ENCODE measurements at places on chromosomes 12 and 14.

DNA sequence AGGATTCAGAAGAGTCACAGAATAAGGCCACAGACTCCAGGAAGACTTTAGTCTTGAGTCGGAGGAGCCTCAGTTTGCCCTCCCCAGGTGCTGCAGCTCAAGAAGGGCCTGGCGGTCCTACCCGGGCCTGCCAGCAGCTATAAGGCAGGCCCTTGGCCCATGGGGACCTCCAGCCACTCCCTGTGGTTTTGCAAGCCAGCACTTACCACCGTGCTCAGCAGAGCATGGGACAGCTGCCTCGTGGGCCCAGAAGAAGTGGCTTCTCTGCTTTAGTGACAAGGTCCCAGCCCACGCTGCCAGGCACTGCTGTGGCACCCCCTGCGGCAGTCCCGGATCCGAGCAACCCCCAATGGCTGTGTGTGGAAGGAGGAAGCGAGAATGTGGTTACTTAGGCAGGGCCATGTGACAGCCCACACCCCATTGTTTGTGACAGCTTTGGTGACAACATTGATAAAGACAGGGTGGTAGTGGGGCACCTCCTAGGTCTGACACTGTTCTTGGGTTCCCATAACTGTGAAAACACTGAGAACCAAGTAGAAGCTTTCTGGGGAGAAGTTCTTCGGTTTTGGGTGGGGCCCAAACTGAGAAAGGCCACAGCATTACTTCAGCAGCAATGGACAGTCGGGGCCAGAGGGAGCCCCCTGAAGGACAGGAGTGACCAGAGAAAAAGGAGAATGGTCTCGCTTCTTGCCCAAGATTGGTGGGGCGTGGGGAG lies at the start of gene SELPLG:
Gene SELPLG (minus strand): TSS at position 361 of the 715 bp plus-strand sequence. CDS start 9,587 bp downstream, outside the sequence.
- peak; percentile 79 for DNase-seq

DNA sequence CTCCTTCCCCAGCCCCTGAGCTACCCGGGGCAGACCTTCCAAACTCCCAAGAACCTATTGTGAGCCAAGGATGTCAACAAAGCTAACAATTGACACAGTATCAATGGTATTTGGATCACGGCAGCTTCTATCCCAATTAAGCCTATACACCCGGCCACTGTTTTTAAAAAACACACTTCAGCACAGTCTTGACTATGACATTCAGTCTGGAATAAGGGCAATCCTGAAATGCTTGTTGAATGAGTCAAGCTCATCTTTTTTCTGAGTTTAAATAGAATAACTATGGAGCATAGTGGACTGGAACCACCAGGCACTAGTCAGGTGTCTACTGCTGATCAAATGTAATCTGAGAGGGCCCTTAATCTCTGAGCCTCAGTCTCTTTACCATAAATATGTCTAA lies 5.7 kb downstream of the DENND5B start:
- no peak for DNase-seq

DNA sequence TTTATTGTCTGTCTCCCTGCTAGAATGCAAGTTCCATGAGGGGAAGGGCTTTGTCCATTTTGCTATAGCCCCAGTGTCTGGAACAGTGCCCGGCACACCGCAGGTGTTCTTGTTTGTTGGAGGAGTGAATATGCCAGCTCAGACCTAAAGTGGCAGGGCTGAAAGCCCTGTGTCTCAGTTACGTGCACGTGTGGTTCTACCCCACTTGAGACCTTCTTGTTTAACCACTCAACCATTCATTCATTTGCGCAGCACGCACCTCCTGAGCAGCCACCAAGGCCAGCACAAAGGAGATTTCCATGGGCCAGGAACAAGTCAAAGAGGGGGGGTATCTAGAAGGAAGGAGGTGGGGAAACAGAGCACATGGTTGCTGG lies 338.0 kb upstream of the FKBP4 start:
- DNase-seq: no peak

DNA sequence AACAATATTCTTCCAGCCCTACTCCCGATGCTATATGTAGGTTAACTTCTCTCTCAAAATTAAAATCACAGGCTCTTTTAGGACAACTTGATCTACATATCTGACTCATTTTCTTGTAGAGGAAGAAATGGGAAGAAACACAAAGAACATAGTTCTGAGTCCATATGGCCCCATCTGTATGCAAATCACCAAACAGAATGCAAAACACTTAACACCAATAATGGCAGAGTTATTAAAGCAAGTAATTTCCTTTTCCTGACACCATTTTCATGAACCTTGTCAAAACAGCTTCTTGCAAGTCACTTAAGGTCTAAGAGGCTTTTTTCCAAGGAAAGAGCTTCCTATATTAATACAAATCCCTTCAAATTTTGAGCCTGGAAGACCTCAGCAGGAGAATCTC lies 300.4 kb upstream of the CLEC14A start:
- no peak for DNase-seq

GRCh38 chr14:92688434-92689375 lies 59.7 kb downstream of the LGMN start:
- no peak for DNase-seq

GRCh38 chr14:67986131-67986841 lies 166.7 kb downstream of the RAD51B start:
- DNase-seq: no peak

DNA sequence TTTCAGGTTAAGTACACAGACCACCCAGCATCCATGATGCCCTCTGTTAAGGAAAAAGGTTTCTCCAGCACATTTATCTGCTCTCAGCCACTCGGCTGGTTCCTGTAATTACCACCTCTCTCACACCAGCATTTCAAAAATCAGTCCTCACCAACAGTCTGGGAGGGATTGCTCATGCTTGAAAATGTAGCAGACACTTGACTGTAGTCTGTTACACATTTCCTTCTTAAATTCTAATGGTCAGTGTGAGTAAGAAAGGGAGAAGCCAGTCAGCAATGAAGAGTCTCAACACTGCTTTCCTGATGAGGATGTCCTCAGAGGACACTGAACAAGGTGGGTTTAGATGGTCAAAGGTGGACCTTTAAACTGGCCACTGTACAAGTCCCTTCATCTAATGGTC lies 6.0 kb downstream of the ZBTB39 start:
- no peak for DNase-seq

DNA sequence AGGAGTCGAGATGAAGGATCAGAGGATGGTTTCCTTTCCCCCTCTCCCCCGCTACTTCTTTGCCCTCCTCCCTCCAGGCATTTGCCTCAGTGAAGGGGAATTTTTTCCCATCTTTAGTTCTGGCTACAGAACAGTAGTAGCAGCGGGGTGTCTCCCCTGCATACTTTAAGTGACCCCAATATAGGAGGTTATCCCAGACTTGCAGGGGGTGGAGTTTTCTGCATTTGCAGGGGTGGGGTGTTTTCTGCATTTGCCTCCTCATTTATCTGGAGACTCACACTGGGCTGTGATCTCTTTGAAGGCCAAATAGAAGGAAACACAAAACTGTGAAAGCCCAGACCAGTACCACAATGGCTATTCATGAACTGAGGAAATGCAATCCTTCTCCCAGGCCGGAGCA lies 19.8 kb downstream of the PTPRB start:
- DNase-seq: no peak

GRCh38 chr14:85538636-85539035 lies 8.7 kb downstream of the FLRT2 start:
- no peak for DNase-seq

GRCh38 chr14:44616204-44616603 lies 109.1 kb upstream of the FSCB start:
- no peak for DNase-seq

- DNase-seq: no peak
These were observed 19.5 kb downstream of the ANO6 start for GRCh38 chr12:45235087-45236025.

DNA sequence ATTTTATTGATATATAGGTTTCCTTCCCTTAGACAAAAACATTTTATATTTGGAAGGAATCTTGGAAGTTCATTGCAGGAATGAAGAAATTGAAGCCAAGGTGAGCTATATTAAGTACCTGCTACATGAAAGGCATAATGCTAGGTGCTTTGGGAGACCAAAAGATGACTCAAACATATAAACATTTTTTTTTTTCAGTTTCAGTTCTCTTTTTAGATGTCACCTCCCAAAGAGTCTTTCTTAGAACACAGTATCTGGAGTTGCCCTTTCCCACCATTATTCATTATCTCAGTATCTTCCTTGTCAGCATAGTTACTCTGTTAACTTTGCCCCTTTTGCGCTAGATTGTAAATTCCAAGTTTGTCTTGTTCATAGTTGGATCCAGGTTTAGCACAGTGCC lies 1.1 kb downstream of the LIN52 start:
- DNase-seq: no peak

- peak; percentile 83 for DNase-seq
These were observed 68.2 kb upstream of the ETV6 start for GRCh38 chr12:11581179-11581755.

DNA sequence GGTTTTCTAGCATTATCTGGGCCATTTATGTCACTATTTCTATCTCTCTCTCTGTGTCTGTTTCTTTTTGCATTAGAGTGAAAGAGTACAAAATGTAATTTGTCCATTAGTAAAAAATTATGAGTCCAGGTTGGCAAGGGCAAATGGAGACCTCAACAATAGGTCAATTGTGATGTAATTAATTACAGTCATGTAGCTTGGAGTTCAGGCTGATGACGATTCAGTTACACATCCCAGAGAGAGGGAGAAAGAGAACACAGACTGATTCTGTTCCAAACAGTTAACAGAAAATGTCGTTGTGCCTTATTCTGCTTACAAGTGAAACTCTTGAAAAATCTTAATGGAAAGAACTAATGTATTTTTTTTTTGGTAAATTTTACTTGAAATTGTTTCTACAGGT lies 83.3 kb downstream of the ATXN7L3B start:
- no peak for DNase-seq

- no peak for DNase-seq
These were observed 158.2 kb downstream of the FOXN3 start for GRCh38 chr14:89258728-89259273.

- DNase-seq: no peak
These were observed 448.3 kb downstream of the PCNX1 start for GRCh38 chr14:71355324-71356201.

DNA sequence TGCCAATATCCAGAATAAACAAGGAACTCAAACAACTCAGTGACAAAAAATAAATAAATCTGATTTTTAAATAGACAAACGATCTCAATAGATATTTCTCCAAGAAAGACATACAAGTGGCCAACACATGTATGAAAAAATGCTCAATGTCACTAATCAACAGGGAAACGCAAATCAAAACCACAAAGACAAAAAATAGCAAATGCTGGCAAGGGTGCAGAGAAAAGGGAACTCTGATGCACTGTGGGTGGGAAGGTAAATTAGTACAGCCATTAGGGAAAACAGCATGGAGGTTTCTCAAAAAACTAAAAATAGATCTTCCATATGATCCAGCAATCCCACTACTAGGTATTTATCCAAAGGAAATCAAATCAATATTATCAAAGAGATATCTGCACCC lies 3.5 kb upstream of the EIF5 start:
- DNase-seq: no peak

- DNase-seq: no peak
These were observed 201.6 kb upstream of the TMEM260 start for GRCh38 chr14:56378046-56378445.

GRCh38 chr14:73237219-73237785 lies at the start of gene PAPLN:
TSS of gene PAPLN (plus strand) at chr14:73237506. CDS start at chr14:73239779, 2,273 bp downstream.
- no peak for DNase-seq

DNA sequence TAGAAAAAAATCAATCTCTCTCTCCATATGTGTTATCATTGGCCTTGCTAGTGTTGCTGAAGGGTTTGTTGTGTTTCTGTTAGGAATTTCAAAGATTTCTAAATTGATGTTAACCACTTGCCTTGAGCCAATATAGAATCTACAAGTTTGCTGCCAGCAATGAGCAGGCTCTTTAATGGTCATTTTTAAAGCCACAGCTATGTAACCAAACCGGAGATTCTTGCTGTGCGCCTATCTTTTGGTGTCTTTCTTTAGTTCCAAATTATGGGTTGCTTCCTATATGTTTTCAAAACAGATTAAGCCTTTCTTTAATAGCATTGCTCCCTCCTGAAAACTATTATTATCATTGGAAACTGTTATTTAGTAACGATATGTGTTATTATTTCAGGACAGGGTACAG lies 545.7 kb downstream of the DIO2 start:
- DNase-seq: no peak

GRCh38 chr12:116806845-116807440 lies 68.8 kb downstream of the RNFT2 start:
- no peak for DNase-seq

DNA sequence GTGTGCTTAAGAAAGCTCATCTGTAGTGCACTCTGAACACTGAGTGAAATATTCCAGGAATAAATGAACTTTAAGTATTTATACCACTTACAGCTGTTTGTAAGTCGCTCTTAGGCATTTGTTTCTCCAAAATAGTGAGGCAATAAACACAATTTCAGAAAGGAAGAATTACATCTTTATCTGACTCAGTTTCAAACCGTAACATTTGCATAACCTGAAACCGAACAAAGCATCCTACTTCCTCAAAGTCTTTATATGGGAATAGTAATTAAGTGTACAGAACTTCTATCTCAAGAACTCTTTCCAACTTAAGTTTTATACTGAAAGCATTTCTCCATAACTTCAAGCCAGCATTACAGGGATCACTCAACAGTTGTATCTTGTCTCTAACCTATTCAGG lies 58.4 kb downstream of the SOX5 start:
- no peak for DNase-seq

DNA sequence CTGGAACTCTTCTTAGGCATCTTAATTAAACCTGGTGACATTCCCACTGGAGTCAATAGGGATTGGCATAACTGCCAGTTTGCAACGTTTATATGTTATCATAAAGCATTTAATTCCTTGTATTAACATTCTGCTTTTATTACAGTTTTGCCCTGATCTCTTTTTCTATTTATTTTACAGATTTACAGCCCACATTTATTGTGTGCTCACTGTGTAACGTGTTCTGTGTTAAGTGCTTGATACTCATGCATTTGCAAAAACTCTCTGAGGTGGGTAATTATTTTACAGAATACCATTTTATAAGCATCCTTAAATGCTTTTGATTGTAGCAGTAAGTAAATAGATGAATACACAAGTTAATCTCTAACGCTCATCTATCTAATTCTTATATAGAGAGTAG lies 341.5 kb upstream of the FAR2 start:
- no peak for DNase-seq

DNA sequence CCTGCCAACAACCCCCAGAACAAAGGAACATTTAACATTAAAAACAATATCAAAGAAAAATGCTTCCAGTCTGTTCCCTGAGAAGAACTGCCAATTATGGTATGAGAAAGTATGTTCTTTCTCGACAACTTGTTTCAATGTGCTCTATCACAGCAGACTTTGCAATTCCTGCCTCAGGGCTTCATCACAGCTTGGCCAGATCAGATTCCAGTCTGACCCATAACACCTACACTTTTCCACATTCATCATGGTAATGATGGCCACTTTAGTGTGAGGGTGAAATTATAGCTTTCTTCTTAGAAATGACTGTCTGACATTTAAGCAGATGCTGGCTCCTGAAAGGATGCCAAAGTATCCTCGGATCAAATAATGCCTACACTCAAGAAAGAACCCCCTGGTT lies 17.0 kb downstream of the NEK9 start:
- no peak for DNase-seq

GRCh38 chr12:108678104-108678730 lies 44.5 kb upstream of the SELPLG start:
- DNase-seq: no peak

- DNase-seq: no peak
These were observed 73.1 kb upstream of the PWP1 start for GRCh38 chr12:107612508-107612907.

Measured in sciatic nerve (tissue), 2 donors.